ENCODE measurements at places on chromosomes 1 and 21.

- no peak for DNase-seq
Measured at GRCh38 chr21:27094184-27094948, 127.5 kb upstream of the ADAMTS5 start.

DNA sequence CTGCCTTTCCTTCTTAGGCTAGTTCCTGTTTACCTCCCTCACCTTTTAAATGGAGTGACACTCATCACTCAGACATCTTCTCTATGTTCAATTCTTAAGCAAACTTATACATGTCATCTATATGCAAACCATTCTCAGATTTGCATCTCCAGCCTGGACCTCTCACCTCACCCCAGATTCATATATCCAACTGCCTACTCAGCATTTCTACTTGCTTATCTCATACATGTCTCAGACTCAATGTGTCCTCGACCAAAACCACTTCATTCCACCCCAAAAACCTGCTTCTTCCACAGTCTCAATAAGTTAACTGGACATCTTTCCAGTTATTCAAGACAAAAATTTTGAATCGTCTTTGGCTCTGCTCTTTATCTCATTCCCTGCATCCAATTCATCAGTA is 62.6 kb downstream of the ERICH3 start:
- DNase-seq, result no peak

DNA sequence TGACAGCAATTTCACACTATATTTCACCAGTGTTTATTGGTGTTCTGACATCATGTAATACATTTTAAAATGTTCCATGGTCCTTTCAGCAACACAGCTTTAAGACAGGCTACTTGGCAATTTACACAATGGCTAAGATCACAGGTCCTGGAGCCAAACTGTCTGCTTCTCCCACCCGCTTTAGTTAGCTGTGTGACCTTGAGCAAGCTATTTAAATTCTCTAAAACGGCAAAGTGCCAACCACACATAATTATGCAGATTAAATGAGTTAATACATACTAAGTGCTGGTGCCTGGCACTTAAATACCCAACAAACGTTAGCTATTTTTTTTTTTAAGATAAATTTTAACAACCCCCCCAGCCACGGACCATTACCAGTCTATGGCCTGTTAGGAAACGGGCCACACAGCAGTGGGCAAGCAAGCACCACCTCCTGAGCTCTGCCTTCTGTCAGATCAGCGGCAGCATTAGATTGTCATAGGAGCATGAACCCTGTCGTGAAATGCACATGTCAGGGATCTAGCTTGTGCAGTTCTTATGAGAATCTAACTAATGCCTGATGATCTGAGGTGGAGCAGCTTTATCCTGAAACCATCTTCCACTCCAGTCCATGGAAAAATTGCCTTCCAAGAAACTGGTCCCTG is 26.9 kb downstream of the SOD1 start:
- no peak for DNase-seq

- no peak for DNase-seq
Measured at GRCh38 chr21:35332841-35333426, 283.8 kb upstream of the RUNX1 start.

- peak; percentile 25 for DNase-seq
Measured at GRCh38 chr1:221187174-221187573, 307.9 kb downstream of the HLX start.

- peak; percentile 52 for DNase-seq
Measured at GRCh38 chr1:231171623-231172197, 9.9 kb downstream of the TRIM67 start.

GRCh38 chr1:76835203-76835602 is 32.1 kb upstream of the ST6GALNAC5 start:
- peak; percentile 78 for DNase-seq

DNA sequence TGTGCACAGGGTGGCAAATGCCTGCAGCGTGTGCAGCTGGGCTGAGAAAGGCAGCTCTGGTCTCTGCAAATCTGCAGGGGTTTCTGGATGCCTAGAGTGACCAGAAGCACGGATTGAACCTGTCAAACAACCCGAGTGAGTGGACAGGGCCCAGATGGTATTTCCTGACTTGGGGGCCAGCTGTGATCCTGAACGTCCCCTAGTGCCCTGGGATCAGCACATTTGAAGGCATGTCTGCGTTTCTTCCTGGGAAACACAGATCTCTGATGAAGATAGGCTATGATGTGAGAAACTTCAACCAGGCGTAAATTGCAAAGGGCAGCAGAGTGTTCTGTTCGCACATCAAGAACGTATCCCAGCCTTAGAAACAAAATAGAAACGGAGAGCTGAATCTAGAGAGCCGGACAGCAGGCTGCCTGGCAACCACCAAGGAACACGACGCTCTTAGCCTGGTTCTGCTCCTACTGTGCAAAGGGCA is 163.1 kb downstream of the KCNJ6 start:
- no peak for DNase-seq

DNA sequence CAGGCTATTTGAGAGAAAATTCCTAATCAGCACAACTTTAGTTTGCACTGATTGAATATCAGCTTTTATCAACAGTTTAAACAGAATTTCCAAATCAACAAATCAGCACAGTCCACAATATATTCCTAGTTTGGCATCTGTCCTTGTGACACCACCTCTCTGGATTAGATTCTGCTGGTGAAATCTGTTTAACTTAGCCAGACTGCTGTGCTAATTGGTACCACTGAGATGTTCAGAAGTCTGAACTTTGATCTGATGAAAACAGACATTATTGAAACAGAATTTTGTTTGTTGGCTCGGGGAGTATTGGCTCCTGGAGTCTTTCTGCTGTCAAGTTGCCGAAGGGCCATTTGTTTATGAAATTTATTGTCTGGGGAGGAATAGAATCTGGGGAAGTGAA is 17.0 kb upstream of the NGF start:
- no peak for DNase-seq

DNA sequence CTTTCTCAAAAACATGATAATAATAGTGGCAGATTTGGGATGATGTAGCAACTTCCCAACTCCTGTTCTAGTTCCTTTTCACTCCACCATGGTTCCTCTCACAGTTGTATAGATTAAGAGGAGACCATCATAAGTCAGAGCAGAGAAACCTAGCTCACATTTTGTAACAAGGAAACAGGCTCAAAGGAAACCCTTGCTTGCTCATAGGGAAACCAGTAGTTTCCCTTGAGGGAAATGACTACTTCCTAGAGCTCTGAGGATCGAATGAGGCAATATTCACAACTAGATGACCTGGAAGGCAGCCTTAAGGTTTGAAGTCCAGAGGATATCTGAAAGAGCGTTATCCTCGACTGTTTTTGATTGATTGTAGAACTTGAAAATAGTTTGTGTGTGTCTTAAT is 76.1 kb upstream of the C8B start:
- DNase-seq, result no peak

GRCh38 chr1:32071758-32072621 is 749 bp upstream of the TMEM39B start:
- DNase-seq, result peak; percentile 83

GRCh38 chr1:215081661-215082531 is 641 bp upstream of the KCNK2 start:
- DNase-seq, result no peak

DNA sequence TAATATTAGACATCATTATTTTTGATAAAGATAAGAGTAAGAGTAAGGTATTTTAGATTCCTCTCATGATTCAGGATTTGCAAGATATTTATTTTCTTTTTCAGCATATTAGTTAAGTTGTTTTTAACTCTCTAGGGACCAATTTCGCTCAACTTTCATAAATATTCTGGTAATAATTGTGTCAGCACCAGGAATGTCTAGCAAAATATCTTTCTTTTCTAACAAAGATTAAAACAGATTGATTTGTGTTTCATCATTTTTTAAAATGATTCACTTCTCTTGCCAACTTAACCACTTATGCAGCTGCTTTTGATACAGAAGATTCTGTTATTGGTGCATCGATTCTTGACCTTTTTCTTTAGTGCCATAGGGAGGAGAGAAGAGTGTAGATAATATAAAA is 172.8 kb upstream of the PTGFR start:
- no peak for DNase-seq

DNA sequence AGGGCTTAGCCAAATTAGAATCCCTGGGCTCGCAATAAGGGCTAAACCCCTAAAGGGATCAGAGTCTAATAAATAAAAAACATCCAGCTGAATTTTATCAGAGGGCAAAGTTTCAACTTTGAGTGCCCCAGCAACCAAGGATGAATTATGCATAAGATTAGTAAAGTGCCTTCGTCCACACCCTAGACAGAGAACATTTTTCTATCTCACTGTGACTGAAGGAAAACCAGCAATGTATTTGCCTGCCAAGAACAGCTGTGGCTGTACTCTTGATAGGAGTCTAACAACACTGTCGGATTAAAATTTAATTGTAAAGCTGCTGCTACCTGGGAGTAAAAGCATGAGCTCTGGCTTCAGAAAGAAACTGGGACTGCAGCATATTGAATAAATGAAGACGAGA is 23.3 kb downstream of the WNT2B start:
- peak; percentile 67 for DNase-seq

GRCh38 chr1:20574686-20575540 is 14.0 kb upstream of the CDA start:
- peak; percentile 75 for DNase-seq

- DNase-seq, result no peak
Measured at GRCh38 chr1:199319341-199319740, 680.5 kb downstream of the PTPRC start.

GRCh38 chr1:58283388-58284224 is 262.9 kb downstream of the OMA1 start:
- DNase-seq, result no peak

GRCh38 chr21:35284199-35284598 is 235.1 kb upstream of the RUNX1 start:
- DNase-seq, result no peak

DNA sequence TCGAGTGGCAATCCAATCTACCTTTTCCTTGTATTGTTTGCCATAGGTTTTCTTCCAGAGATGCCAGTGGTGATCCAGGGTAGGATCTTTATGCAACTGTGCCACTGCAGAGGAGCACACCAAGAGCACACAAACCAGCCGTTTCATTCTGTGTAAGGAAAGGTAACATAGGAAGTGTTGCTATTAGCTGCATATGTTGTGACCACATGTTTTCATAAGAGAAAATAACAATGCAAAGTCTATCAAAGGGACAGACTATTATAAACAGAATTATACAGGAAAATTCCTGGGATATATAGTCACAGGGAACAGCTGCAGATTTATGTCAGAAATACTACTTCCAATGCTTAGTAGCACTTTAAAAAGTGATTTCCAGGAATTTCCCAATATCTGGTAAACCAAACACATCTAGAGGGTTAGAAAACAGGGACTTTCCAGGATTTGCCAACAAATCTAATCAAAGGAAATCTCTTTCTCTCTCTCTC is 919 bp downstream of the CTSS start:
- DNase-seq, result peak; percentile 78

GRCh38 chr1:41700581-41700980 is 216.1 kb upstream of the EDN2 start:
- DNase-seq, result no peak

DNA sequence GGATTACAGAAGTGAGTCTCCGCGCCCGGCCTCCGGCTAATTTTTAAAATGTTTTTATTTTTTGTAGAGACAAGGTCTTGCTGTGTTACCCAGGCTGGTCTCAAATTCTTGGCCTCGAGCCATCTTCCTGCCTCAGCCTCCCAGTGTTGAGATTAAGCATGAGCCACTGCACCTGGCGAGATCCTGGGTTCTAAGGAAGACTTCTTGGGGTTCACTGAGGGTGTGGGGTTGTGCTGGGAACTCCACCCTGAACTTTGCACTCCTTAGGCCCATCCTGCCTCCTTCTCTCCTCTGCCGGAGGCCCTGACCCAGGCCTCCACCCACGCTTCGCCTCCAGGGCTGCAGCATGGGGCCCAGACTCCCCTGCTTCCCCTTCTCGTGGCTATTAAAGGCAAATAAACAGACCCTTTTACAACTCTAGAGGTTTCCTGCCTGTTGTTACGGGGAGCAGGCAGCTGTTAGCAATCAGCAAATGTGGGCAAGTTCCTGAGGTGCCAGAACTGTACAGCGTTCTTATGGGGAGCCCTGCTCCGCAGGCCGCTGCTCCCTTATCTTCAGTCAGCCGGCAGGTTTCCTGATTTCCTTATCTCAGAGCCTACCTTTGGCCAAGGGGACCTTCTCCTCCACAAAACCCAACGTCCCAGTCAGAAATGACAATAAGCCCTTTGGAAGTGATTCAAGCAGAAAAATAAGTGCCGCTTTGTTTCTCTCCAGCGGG is 41.0 kb upstream of the LIN9 start:
- no peak for DNase-seq

DNA sequence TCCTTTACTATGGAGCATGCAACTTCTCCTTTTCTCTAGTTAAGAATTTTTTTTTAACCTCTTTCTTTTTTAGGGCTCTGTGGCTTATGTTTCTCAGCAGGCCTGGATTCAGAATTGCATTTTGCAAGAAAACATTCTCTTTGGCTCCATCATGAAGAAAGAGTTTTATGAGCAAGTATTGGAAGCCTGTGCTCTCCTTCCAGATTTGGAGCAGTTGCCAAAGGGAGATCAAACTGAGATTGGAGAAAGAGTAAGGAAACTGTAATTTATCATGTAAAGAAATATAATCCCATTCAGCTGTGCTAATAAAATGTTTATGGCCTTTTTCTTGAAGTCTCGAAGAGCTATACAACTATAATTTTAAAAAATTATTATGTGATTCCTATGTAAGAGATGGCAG is 70.1 kb downstream of the HSPA13 start:
- no peak for DNase-seq

DNA sequence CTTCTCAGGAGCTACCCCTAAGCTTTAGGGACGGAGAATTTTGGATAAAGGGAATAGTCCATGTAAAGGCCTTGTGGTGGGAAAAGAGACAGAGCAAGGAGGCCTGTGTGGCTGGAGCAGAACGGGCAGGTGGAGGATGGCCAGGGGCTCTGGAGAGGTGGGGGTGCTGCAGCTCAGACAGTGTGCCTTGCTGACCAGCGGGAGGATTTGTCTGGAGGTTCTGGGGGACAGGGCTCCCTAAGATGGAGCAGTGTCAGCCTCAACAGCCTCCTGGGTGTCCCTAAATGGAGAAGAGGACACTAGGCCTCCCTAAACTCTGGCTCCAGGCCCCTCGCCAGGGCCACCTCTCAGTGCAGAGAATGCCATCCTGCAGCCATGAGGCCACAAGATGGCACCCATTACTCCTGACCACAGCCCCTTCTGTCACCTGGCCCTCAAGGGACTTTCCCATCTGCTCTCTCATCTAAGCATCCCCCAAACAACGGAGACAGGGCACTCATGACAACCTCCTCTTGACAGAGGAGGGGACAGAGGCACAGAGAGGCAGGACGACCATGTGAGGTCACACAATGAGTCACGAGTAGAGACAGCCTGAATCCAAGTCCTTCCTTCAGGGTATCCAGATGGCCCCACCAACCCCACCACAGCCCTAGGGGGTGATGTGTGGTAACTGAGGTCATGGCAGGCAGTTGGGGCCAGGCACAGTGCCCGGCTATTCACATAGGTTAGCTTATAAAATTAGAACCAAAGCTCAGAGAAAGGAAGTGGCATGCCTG is 94.7 kb downstream of the DMRTB1 start:
- DNase-seq, result no peak

- no peak for DNase-seq
Measured at GRCh38 chr1:77986810-77987209, 7.9 kb upstream of the FUBP1 start.
